Activated CD4-positive, CD25-positive, alpha-beta regulatory T cell (primary cell): ENCODE measurements at places on chromosomes 1 and 21.

DNA sequence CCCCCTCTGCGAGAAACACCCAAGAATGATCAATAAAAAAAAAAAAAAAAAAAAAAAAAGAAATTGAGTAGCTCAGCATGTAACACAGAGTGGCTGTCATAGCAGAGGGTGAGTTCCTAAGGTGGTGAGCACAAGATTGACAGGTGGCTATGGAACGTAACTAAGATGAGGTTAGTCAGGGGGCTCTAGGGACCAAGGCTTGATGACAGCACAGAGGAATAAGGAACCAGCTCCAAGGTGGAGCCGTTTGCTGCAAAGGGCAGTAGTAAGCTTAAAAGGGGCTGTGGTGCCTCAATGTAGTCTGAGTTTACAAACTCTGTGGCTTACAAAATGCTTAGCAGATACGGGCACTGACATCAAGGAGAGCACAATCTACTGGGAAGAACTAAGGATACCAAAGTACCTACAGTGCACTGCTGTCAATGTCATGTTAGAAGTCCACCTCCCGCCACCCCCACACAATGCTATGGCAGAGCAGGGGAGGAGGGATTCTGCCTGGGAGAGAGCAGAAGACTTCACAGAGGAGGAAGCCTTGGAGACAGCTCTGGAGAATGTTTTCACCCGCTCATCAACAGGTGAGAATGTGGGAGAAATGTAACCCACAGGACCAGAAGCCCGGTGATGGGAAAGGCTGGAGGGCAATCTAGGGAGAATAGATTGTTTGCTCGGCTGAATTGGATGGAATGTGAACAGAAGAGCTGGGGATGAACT, 13.1 kb downstream of the IQGAP3 start:
- DNase-seq = no peak

DNA sequence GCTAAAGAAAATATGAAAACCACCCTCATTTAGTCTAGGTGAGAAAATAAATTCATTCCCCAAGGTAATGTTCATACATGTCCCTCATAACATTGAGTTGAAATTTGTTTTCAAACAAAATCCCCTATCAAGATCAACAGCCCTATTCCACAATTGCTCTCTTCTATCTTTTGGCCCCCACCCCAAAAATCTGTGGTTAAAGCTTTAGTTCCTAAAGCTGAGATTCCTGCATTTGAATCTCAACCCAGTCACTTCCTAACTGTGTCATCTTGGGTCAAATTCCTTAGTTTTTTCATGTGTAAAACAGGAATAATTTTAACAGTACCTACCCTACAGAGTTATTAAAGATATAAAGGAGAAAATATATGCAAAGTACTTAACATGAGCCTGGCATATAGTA, 22.0 kb downstream of the KIAA0319L start:
- DNase-seq = no peak

- DNase-seq = no peak
Observed at GRCh38 chr1:30824736-30825429, 67.3 kb upstream of the LAPTM5 start.

GRCh38 chr1:110633646-110634030, 27.5 kb upstream of the KCNA2 start:
- no peak for DNase-seq

DNA sequence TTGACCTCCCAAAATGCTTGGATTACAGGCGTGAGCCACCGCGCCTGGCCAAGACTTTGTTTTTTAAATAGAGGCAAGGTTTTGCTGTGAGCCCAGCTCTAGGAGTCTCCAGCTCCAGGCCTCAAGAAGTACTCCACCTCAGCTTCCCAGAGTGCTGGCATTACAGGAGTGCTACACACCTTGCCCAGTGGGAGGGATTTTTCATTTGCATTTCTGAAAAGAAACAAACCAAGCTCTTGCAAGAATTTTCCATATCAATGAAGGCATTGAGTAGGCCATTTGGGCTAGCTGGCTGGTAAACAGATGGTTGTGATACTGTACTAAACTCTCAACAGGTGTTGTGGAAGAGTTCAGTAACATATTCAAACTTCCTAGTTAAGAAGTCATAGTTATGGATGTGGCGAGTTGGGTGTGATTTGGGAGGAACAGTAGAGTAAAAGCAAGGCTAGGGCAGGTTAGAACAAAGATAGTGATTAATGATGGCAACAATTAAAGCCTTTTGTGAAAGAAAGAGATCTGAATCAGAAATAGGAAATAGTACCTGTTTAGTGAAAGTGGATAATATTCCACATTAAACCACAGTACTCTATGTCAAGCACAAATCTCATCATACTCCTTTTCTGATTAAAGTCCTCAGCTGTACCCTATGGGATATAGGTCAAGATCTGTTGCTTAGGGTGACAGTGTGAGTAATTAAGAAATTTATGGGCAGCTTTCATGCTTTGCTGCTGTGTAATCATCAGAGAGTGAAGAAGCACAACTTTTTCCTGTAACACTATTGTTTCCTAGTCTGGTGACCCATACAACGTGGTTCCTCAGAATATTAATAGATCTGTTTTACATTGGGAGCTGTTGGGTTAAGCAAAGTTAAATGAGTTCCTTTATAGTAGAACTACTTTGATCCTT, 10.7 kb downstream of the AKIRIN1 start:
- no peak for DNase-seq

GRCh38 chr1:67335411-67335810, 27.7 kb downstream of the IL12RB2 start:
- no peak for DNase-seq
